ENCODE measurements at places on chromosomes 7 and 10.

DNA sequence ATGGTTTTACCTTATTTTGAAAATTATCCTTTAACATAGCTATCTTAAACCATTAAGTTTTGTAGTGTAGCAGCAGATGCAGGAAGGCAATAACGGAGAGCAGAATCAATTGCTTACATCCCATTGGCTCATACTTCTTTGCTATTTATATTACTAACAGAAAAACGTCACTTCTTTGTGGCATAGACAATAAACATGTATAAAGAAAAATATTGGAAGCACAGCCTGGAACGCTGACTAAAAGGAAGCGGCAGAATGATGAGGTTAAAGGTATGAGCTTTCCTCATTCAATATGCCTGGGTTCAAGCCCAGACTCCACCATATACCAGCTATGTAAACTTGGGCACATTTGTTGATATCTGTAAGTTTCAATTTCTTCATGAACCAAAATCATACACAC is 24.0 kb upstream of the BMPER start:
- no peak for DNase-seq

- no peak for DNase-seq
These were observed 3.7 kb downstream of the GCC1 start for GRCh38 chr7:127581716-127582115.

DNA sequence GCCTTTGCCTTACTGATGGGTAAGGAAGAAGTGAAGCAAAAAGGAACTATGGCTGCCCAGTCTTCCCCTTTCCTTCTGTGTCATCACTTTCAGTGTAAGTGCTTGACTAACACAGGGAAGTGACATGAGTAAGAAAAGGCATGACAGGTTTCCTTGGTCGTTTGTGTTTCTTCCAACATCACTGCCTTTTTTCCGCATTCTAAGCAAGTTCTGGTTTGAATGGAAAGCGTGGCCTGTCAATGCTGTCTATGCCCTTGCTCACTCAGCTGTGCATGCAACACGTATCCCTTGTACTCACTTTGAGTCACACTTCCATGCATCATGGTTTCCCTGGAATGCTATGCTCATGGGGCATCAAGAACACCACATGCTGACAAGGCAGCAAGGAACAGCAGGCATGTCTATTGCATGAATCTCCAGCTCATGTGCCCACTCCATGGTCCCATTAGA is 111.8 kb downstream of the OAT start:
- DNase-seq, result no peak

GRCh38 chr7:89770161-89770560 is 384.1 kb upstream of the STEAP1 start:
- DNase-seq, result no peak

- DNase-seq, result no peak
These were observed 113.4 kb downstream of the PRKAG2 start for GRCh38 chr7:151763420-151763984.

DNA sequence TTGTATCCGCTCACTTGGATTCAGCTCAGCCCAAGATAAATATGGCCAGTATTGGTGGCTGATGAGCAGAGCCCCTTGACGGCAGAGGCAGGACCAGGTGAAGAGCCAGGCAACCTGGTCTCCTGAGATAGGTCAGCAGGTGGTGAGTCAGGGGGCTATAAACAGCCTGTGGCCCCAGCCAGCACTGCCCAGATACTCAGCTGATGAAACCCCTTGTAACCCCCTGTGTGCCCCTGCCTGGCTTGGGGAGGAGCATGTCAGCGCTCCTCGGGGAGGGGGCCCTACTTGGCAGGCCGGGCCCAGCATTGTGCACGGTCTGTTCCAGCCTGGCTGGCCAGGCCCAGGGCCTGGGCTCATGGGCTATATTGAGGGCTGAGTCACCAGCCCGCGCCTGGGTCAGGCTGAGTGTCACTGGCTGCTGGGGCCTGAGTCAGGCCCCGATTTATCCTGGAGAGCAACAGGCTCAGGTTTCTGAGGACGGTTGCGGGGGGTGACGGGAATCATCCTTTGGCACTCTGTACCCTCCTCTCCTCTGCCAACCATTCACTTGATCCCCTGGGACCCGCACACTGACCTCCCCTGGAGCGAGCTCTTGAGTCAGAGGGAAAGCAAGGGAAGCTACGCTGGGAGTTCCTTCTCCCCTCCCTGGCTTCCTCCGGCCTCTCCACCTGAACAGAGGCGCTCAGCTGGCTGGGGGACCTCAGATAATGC is 2.8 kb upstream of the FLNC start:
- no peak for DNase-seq

DNA sequence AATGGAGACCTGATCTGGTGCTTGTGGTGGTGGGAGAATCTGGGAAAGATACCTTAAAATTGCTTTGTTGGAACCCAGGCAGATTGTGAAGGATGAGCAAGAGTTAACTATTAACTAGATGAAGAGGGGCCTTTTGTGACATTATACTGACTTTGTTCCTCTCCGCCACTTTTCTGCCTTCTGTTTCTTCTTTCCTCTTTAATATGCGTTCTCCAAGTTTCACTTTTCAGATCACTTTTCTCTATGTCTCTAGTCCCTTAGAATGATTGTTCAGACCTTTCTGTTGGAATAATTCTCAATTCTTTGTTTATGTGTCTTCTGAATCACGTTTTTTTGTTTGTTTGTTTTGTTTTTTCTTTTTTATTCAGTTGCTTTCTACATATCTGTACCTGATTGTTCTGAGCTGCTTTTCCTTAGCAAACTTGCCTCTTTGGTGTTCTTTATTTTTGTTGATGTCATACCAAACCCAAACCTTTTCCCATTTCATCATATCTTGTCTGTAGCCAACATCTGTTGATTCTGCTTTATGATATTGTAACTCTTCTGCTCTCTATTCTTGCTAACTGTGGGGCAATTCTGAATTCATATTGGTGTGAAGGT is 2.8 kb downstream of the BMPR1A start:
- no peak for DNase-seq

DNA sequence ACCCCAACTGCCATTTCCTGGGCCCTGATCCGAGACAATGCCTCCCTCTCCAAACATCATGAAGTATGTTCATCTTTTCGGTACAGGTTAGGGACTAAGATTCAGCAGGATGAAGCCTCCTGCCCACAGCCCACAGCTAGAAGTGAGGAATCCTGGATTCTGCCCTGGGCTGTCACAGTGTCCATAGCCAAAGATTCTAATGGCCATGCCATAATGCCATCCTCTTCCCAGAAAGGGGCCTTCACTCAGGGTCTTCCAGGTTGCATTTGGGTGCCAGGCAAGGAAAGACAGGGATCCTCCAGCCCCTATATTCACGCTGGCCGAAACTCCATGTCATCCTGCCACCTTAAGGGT is 15.7 kb upstream of the ZMIZ1 start:
- DNase-seq, result no peak

DNA sequence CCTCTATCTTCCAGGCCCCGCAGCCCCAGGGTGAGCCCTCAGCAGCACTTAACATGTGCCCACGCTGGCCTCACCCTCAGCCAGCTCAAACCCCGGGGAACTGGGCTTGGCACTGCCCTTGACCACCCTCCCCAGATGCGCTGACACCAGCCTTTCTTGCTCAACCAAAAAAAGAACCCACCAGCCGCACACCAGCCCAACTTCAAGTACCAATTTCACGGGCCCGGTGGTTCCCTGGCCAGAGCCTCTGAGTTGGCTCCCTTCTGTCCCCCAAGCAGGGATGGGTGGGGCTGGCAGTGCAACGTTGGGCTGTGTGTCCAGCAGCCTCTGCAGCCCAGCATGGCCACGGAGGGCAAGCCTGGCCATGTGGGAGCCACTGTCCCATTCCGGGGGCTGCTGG is 96.3 kb downstream of the COL13A1 start:
- DNase-seq, result no peak

GRCh38 chr7:97006055-97006815 is 882 bp downstream of the DLX6 start:
- no peak for DNase-seq

DNA sequence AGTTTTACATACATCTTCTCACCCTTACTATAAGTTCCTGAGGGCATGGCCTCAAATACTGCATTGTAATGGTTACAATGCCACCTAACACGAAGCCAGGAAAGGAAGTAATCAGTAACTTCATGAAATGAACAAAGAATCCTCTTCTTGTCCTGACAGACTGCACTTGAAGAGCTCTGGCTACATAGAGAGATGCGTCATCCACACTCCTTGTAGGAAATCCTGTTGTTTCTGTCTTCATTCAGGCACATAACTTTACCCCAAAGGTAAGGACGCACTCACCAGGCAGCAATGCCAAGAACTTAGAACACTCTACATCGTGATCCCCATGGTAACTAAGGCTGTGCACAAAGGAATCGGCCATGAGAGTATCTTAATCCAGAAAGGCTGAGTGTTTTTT is 80.3 kb upstream of the ARID5B start:
- no peak for DNase-seq

DNA sequence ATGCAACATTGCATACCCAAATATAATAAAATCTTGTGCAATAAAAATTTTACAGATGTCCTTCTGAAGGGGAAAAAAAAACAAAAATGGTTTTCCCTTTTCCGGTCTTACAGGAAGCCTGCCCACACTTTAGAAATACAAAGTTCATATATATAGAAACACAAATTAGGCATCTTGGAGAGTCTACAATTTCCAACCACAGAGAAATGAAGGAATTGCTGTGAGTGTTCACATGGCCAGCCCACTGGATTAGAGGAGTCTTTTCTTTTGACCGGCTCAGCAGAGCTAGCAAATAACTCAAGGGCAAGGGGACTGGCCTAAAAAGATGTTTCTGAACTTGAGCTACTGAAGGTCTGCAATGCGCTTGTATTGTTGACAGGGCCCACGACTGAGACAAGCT is 92.4 kb downstream of the GLI3 start:
- DNase-seq, result no peak

- DNase-seq, result no peak
These were observed 15.9 kb downstream of the SH3PXD2A start for GRCh38 chr10:103839519-103839871.

Measured in esophagus squamous epithelium (tissue), 5 donors.